ENCODE measurements at places on chromosomes 1 and 21.

DNA sequence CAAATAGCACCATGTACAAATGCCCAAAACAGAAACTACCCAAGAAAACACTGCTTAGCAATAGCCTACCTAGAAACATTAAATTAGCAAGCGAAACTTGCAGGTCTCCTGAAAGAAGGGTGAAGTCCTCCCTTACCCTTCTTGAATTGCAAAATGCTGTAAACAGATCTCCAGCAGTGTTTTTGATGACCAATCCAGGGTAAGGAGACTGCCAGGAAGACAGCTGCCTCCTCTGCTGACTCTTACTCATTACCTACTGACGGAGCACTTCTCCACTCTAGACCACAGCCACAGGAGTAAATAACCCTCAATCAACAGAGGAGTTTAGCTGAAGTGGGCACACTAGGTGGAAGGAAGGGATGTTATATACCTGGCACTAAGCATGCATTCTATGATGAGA is 32.2 kb upstream of the GADD45A start:
- DNase-seq, result no peak

DNA sequence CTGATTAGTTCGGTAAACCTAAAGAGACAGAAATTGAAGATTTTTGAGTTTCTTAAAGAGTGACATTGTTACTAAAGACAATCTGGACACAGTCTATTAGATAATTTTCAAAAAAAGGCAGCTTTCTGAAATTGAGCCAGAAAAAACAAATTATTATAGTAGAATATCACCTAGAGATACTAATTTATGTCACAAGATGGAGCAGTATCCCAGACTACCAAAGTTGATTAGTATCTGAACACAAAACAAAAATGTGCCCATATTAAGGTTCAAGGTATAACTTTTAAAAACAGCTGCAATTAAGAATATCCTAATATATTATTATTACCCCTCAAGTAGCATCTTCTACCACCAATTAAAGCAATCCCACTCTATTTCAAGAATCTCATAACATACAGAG is 40.5 kb upstream of the SYT2 start:
- DNase-seq, result no peak

DNA sequence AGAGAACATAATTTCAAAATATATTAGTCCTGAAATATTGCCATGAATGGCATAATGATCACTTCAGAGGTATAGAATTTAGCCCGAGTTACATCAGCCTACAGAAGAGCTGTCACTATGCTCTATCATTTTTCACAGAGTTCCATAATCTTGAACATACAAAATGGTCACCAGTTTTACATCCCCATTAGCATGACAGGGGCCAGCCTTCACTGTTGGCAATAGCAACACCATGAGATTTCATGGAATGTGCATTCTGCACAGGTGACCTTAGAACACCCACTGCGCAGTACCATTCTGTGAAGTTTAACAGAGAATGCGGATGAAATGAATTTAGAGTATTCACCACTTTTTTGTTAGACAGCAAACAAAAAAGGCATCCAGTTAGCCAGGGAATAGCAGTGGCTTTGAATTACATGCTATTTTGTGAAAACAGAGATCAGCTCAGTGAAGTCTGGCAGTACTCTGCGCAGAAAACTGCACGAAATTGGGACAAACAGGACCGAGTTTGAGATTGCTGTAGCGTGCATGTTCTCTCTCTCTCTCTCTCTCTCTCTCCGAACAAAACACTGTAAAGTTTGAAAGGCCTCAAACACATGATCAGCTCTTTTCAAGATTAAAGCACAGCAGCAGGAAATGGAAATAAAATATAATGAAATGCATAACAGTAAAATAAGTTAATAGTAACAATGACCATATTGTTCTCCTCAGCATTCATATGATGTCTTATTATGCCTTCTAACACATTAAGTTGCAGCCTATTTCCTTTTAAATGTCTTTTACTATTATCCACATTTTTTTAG is 349.3 kb downstream of the USH2A start:
- no peak for DNase-seq

GRCh38 chr1:67722292-67722944 is 37.4 kb downstream of the GADD45A start:
- no peak for DNase-seq

GRCh38 chr1:29789221-29789909 is 553.0 kb downstream of the PTPRU start:
- DNase-seq, result no peak

GRCh38 chr1:70864302-70864701 is 183.3 kb downstream of the PTGER3 start:
- DNase-seq, result no peak

All from DND-41 (cell line).